Activated CD4-positive, CD25-positive, alpha-beta regulatory T cell (primary cell): ENCODE measurements at places on chromosomes 7 and 10.

DNA sequence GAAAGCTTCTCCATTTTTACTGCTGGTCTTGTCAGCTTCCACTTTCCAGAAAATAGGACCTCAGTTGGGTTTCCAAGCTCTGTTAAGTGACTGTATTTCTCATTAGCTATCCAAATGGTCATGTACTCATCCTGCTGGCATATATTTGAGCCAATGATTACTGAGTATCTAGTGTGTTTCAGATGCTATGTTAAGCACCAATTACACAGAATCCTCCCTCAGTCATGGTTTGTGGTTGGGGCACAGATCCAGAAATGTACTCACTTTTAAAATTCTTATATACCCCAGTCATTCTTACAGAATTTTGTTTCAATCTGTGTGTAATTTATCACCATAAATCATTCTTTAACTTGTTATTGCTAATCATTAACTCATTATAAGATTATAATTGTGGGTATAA is 362.3 kb upstream of the MTPN start:
- no peak for DNase-seq

DNA sequence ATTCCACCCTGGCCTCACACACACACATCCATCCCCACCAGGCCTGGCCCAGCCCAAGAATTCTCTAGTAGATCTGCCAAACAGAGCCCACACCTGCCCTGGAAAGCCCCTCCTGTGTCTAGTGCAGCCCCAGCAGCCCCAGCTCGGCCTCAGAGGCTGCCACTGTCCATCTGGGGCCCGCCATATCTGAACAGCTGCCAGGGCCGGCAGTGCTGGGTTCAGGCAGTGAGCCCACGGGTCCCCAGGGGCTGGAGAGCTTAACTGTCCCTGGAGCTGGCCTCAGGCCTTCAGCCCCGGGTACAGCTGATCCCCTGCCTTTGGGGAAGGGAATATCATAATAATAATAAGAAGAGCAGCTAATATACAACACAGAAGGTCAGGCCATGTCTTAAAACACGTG is 574 bp downstream of the MYL10 start:
- DNase-seq = no peak

- DNase-seq = no peak
These were observed 54.0 kb downstream of the MALSU1 start for GRCh38 chr7:23353172-23353571.

- no peak for DNase-seq
These were observed 96.5 kb downstream of the BTRC start for GRCh38 chr10:101450277-101451080.

- no peak for DNase-seq
These were observed 11.8 kb upstream of the DDIT4 start for GRCh38 chr10:72261784-72262404.

DNA sequence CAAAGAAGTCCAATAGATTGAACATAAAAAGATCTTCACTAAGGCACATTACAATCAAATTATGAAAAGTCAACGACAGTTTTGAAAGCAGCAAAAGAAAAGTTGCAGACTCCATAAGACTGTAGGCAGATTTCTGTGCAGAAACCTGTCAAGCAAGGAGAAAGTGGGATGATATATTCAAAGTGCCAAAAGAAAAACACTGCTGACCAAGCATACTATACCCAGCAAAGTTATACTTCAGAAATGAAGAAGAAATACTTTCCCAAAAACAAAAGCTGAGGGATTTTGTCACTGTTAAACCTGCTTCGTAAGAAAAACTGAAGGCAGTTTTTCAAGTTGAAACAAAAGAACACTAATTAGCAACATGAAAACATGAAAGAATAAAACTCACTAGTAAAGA is 145.5 kb downstream of the ZEB1 start:
- no peak for DNase-seq

GRCh38 chr7:129635300-129636029 is 23.9 kb downstream of the NRF1 start:
- DNase-seq = peak; percentile 11

DNA sequence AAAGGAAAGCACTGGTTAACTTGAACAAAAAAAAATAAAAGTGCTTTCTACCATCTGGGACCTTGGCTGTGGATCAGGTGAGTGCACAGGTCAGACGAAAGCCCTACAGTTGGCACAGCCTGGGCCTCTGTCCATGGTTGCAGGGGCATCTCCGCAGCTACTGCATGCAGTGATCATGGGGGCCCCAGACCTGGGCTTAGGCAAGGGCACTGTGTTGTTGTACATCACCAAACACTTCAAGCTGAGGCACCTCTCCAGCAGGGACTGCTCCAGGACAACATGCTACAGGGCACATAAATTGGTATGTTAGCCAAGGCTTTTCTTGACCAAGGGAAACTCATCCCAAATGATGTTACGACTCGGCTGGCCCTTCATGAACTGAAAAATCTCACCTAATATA is 23.5 kb downstream of the KLHL7 start:
- no peak for DNase-seq

- DNase-seq = no peak
These were observed 13.2 kb downstream of the HDAC9 start for GRCh38 chr7:18508443-18509427.

GRCh38 chr7:113004726-113005454 is 81.7 kb downstream of the GPR85 start:
- DNase-seq = no peak

DNA sequence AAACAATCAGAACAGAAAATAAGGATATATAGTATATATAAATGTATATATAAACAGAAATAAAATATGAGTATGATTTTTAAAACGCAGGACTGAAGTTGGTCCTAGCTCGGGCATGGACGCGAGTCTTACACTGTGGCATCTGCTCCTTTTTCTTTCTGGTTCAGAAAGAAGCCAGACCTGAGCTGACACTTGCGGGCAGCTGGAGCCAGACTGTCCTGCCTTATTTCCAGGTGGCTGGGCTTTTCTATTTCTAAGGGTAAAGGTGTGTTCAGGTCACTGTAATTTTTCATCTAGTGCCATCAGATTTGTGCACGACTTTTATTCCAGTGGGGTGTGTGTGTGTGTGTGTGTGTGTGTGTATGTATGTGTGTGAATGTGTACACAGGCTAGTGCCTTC is 166.4 kb downstream of the GALNT17 start:
- no peak for DNase-seq

- no peak for DNase-seq
These were observed 77.8 kb upstream of the NRP1 start for GRCh38 chr10:33412241-33412640.

DNA sequence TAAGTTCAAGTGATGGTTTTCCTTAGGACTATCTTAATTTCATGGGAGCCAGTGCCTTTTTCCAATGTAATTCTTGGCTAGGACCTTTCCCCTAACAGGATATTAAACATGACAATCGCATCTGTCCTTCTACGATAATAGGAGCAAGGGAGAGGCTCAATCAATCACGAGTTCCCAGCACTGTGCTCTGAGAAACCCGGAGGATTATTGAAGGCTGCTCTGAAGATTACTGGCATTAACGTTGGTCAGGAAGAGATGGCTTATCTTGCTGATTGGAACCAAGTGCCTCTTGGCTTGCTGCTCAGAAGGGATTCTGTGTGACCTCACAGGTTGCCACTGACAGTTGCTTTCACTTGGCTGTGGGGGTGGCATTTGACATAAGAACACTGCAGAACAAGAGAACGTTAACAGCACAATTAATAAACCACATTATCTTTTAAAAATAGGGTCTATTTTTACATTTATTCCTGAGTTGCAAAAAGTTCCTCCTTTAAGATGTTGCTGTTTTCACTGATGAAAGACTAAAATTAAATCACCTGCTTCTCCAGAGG is 252.1 kb upstream of the TAC1 start:
- DNase-seq = no peak

DNA sequence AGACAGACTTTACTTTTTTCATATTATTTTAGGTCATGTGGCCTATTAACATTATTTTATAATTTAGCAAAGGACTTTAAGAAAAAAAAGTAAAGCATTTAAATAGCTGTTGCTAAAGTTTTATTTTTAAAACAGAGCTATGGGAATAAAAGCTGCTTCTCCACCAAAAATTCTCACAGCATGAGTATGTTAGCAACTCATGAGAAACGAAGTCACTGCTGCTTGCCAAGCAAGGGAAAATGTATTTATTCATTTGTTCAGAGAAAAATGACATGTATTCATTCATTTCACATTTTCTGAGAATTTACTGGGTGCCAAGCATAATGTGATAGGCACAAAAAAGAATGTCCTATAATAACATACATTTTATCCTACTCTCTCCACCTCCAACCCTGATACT is 5.1 kb downstream of the LRRC72 start:
- no peak for DNase-seq

DNA sequence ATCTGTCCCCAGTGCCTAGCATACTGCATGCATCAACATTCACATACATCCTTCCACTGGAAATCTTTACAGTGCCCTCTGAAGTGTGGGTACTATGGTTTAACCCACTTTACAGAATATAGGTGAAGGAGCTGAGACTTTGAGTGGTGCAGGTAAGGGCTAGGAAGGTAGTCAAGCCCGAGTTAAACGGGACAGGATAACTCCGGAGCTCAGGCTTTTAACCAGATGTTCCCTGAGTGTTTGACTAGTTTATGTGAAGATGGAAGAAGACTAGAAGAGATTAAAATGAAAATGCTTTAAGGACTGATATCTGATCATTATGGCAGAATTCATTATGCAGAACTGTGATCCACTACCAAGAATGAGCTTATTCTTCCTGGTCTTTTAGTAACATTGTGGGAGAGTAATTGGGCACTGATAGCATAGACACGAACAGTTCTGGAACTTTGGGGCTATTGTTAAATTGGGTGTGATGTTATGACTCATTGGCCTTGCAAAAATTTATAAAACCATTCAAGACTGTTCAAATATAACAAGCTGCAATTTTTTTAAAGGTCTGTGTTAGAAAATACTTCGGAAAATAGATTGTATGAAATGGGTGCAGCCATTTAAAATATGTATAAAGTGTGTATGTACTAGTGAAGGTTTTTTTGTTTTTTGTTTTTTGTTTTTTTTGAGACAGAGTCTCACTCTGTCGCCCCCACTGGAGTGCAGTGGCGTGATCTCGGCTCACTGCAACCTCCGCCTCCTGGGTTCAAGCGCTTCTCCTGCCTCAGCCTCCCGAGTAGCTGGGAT is 4.4 kb downstream of the CUL1 start:
- no peak for DNase-seq

DNA sequence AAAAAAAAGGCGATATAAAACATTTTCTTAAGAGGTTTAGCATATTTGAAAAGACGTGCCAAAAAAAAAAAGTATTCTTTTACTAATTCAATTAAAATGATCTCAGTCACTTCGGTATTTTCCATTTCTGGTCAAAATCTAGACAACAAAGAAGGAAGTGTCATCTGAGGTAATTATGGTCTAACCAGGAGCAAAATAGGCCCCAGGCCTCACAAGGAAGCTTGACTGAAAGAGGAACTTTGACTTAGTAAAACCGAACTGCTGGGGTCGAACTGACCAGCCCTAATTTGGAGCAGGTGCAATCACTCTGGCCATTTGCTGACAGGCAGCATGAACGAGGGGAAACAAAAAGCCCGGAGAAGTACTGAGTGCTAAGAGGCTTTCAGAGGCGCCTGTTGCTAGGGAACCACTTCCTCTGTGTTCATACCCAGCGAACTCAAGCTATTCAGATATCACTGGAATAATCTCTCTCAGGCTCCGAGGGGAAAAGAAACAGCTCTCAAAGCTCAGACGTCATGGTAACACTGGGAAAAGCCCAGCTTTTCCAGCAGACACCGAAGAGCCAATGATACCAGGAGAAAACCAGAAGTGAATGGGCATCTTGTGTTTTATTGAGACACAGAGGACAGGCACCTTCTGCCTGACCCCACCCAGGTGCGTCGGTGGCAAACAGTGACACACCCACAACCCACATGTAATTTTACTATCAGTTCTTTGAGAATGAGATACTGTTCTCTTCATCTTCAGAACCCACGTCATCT is 126.5 kb downstream of the FAM107B start:
- DNase-seq = peak; percentile 27

- DNase-seq = no peak
These were observed 295.5 kb upstream of the CDC14C start for GRCh38 chr7:48628793-48629349.

DNA sequence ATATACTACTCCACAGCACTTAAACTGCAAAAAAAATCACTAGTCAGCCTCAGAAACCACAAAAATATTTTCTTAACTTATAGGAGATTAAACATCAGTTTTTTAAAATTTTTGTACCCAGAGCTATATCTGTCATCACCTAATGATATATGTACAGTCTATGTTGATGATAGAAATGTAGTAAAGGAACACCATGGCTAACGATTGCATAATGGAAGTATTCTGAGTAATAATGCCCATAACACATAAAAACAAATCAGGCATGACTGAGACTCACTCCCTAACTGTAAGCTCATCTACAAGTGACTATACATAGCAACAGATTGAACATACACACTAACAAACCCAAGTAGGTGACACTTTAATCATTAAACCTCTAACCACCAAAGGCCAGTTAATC is 51.3 kb downstream of the TSPAN12 start:
- no peak for DNase-seq

DNA sequence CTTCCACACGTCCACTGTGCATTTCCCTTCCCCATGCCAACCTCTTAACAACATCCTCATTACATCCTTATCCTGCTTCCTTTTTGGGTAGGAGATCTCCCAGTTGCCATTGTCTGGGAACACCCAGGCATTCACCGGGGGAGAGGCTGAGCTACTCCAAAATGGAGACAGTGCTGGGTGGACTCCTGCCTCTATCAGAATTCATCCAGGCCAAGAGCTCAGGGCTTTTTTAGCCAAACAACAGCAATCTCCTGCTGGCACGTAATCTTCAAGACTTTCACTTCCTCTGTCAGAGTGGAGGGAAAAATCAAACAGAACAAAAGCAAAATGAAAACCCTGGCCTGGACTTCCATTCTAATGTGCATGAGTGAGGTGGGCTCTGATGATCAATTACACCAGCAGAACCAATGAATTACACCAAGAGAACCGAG is 245.0 kb downstream of the PRPF18 start:
- no peak for DNase-seq

DNA sequence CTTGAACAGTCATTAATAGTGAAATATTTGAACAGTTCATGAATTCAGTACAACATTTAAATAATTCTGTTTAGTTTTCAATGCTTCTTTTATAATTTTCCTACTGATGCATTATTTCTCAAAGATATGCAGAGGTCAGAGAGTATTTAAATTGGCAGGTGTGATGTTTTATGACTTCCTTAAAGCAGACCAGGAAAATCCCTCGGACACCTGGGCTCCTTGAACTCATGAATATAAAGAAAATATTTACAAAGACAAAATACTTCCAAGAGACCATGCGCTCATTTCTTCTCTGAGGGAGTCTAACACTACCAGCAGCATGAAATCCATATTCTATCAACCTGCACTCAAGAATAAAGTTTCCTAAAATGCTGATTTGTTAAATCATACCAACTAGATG is 127.6 kb downstream of the IPMK start:
- DNase-seq = no peak

DNA sequence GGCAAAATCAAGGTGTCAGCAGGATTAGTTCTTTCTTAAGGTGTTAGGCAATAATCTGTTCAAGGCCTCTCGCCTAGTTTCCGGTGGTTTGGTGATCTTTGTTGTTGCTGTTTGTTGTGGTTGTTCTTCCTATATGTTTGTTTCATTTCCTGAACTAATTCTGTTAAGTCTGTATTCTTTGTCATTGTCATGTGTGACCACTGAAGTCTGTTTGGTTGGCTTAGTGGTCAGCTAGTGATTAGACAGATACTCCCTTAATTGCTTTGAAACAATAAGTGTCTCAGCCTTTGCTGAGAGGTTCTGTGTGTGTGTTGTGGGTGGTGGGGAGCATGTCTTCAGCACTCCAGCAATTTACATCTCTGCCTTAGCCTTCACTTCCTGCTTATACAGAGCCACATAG is 46.0 kb downstream of the ABCC2 start:
- no peak for DNase-seq

- DNase-seq = no peak
These were observed 26.6 kb upstream of the PURB start for GRCh38 chr7:44911911-44912310.
